ENCODE measurements at places on chromosomes 1 and 21.

GRCh38 chr1:162303004-162303344 lies 73.7 kb downstream of the SPATA46 start:
- no peak for DNase-seq

GRCh38 chr1:159915571-159916241 lies 9.6 kb downstream of the TAGLN2 start:
- no peak for DNase-seq

- peak; percentile 44 for DNase-seq
These were observed 45.4 kb downstream of the RPL5 start for GRCh38 chr1:92877081-92877711.

GRCh38 chr1:175887981-175888428 lies 144.6 kb upstream of the TNR start:
- DNase-seq = peak; percentile 24

DNA sequence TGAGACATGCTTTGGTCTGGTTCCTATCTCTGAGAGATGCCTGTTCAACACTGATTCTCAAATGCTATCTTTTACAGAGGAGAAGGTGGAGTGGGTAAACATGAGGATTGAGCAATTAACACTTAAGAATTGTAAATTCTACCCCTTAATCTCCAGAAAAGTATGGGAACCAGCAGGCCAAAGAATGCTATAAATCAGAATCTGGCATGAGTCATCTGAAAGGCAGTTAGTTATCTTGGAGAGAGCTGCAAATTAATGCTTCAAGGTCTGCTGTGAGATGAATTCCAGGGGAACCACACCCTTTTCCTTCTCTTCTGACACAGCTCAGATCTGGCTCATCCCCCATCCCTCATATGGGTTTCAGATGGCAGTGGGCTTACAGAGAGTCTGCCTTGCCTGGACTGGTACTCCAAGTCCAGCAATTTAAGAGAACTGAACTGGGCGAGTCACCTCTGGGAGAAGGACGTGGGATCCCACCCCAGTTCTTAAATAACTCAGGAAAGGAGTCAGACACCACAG lies 5.2 kb downstream of the S100A10 start:
- DNase-seq = no peak

GRCh38 chr1:42922687-42923366 lies 35.8 kb downstream of the SLC2A1 start:
- peak; percentile 65 for DNase-seq

GRCh38 chr1:29253180-29253579 lies 16.9 kb downstream of the PTPRU start:
- DNase-seq = no peak

GRCh38 chr1:30794260-30794659 lies 36.7 kb upstream of the LAPTM5 start:
- DNase-seq = no peak

GRCh38 chr1:64867266-64867665 lies 99.1 kb downstream of the JAK1 start:
- no peak for DNase-seq

GRCh38 chr1:167360120-167360519 lies 139.4 kb downstream of the POU2F1 start:
- no peak for DNase-seq

DNA sequence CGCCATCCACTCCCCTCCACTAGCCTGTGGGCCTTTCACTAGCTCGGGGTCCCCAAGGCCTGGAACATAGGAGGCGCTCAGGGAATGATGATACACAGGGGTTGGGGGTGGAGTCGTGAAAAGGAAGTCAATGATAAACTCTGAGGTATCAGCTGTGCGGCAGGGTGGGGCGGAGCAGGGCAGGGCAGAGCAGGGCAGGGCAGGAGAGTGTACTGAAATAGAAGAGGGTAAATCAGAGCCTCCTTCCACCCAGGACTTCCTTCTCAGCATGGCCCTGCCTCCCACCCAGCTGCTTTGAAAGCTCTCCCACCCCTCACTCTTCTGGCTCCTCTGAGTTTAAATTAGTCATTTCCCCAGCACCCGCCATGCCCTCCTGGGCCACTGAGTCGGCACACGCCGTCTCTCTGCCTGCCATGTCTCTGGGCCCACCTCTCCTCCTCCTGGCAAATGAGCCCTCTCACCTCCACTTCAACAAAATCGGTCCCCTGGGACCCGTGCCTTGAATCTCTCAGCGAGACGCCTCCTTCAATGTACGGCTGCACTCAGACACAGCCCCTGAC lies 16.9 kb downstream of the CAPZB start:
- DNase-seq = no peak

Measured in foreskin melanocyte (primary cell).